ENCODE measurements at places on chromosomes 13 and 19.
A peak's percentile ranks its signal among the peaks of the same experiment; 100 is the strongest.

DNA sequence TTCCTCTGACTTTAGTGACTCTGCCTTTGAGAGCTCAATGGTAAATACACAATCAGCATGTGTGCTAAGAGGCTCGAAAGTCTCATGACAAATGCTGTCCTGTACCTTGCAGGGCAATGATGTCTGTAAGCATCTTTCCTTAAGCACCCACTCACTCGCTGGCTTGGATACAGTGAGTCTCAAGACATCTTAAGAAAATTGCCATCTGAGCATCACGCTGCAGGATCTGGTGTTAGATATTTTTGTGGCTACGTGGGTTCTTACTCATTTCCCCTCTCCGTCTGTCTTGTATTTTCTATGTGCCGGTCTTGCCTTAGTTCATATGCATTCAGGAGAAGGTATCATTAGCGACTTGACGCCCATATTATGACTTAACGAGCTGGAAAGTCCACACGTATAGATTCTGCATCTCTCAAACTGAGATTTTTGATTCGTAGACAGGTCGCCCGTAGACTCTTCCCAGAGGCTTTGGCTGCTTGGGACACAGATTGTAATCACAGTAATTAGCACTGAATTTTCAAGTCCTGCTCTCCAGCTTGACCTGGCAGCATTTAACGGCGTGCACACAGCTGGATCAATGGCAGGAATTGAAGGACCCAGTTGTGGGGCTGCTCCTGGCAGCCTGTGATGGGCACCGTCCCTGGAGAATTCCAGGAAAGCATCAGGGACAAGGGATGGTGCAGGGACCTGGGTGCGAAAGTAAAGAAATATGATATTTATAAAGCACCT lies 231.2 kb downstream of the ZIC5 start:
- DNase-seq, result no peak

- no peak for DNase-seq
These were observed 512.6 kb downstream of the KLF5 start for GRCh38 chr13:73571376-73571775.

DNA sequence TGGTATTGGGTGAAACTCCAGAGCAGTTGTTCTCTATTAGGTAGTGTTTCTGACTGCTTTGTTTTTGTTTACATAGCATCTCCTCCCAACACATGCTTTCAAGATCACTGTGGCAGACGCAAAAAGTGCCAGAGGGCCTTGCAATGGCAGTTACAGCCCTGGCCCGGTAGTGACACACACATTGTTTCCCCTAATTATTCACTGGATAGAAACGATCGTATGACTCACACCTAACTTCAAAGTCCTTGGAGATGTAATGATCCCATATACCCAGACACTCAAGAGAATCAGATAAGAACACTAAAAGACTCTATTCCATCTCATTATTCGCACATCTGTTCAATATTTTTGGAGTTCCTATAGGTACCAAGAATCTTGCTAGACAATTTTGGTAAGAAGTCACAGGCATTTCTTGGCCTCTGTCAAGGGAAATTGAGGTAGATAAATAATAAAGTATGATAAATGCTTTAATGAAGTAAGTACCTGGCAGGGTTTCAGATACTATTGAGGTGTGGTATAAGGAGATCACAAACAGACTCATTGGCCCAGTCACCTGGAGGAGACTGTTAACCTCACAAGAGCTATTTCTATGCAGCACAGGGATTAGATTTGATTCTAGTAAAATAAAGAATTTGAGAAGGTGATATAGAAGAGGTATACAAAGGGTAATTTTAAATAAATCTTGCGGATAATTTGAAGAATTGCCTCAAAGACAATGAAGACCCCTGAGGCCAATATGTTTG lies 485.3 kb downstream of the SLITRK6 start:
- DNase-seq, result no peak

- peak; percentile 39 for DNase-seq
These were observed 21.4 kb upstream of the ERVV-1 start for GRCh38 chr19:52992109-52993004.

GRCh38 chr19:35398570-35398969 lies 27.7 kb downstream of the GPR42 start:
- no peak for DNase-seq

GRCh38 chr13:48412881-48413351 lies at the start of gene LPAR6:
TSS of gene LPAR6 (minus strand) at chr13:48413113. CDS start at chr13:48412423, 690 bp downstream.
- DNase-seq, result no peak

Measured in left ventricle myocardium superior (tissue), 1 donor.